ENCODE measurements at places on chromosomes 4 and X.

DNA sequence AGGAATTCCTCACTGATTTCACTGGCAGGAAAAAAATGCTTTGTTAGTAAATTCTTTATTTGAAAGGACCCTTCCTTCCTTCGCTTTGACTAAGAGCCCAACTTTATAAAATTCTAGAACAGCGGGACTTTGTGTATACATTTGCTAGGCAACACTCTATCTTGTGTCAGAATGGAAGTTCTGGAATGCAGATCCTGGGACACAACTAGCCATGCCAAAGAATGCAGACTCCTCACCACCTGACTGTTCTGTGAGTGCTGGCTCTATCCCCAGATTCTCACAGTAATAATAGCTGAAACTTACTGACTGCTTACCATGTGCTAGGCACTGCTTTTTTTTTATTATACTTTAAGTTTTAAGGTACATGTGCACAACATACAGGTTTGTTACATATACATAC, 73.3 kb upstream of the ZDHHC15 start:
- no peak for DNase-seq

DNA sequence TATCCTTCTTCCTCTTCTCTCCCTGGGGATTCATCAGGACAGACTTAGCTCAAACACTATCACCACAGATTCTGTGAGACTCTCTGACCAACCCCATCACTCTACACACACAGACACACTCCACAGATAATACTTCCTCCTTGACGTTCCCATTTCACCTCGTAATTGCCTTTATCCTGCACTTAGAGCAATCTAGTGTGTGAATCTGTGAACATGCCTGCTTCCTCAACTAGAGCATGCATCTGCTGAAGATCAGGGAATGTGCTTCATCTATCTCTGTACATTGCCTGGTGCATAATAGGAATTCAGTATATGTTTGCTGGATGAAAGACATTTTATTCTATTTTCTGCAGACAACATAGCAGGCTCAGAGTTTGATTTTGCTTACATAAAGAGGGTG, 25.1 kb upstream of the HS6ST2 start:
- no peak for DNase-seq

GRCh38 chr4:3572363-3572762, 40.1 kb upstream of the LRPAP1 start:
- DNase-seq, result no peak

DNA sequence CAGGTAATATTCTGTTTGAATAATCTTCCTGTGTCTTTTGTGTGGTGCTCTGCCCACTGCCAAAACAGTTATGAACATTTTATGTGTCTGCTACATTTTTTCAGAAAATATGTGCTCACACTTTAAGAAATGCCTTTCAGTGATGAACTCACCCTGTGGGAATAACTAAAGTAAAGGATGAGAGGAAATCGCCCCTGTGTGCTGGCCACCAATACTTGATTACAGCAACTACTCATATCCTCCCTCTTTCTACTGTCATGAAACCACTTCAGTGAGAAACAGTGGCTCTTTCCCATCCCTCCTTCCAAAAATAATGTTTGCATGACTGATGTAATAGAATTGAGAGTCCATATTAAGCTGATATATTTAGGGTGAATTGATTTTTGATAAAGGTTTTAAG, 900.9 kb downstream of the RAB28 start:
- DNase-seq, result no peak

- DNase-seq, result no peak
These were observed 1722.9 kb upstream of the PCDH10 start for GRCh38 chr4:131426023-131426758.

DNA sequence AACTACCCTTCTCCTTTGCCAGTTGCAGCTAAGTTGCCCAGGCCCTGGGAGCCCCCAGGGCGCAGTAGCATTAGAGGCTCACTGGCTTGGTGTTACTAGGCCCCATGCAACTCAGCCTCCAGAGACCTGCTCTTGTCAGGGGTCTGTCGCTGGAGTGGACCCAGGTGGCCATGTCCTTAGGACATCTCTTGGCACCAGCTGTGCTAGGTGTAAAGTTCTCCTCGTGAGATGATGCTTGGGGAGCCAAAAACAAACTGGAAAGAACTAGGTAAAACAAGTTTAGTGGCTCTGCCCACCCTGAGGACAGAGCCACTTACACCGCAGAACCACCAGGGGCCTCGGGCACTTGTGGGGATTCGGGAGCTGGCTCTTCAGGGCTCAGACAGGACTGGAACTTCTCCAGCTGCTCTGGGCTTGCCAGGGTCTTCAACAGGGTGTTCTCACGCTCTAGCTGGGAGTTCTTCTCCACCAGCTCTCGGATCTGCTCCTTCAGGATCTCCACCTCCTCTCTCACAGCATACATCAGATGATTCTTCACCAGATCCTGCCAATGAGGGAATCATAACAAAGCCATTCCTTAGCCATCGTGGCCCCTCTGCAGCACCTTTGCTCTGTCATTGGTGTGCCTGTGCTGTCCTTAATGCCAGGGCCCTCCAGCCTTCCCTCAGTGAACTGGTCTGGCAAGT, 61.2 kb downstream of the TSC22D3 start:
- no peak for DNase-seq
